Activated CD4-positive, alpha-beta T cell treated with anti-CD3 and anti-CD28 coated beads for 4 hours (primary cell): ENCODE measurements at places on chromosomes 3 and 15.

DNA sequence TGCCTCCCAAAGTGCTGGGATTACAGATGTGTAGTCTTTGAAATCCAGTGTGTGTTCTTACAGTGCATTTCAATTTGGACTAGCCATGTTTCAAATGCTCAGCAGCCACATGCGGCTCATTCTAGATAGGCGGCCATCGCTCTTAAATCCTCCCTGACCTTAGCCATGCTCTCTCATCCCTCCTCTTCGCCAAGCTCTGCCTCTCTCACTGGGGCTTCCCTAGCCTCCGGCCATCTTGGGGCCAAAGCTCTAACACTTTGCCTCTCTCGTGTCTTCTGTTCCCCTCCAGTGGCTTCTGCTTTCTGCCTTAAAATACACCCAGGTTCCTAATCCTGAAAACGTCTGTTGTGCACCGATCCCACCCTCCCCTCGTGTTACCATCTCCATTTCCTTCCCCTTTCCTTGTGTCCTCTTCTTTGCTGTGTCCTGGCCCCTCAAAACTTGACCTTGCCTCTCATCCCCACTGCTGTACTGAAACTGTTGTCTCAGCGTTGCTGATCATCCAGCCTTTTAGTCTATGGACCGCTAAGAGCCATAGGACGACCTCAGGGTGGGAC, 1.4 kb upstream of the GHRL start:
- DNase-seq = no peak

- no peak for DNase-seq
Measured at GRCh38 chr3:101810022-101810418, 31.0 kb downstream of the NXPE3 start.

DNA sequence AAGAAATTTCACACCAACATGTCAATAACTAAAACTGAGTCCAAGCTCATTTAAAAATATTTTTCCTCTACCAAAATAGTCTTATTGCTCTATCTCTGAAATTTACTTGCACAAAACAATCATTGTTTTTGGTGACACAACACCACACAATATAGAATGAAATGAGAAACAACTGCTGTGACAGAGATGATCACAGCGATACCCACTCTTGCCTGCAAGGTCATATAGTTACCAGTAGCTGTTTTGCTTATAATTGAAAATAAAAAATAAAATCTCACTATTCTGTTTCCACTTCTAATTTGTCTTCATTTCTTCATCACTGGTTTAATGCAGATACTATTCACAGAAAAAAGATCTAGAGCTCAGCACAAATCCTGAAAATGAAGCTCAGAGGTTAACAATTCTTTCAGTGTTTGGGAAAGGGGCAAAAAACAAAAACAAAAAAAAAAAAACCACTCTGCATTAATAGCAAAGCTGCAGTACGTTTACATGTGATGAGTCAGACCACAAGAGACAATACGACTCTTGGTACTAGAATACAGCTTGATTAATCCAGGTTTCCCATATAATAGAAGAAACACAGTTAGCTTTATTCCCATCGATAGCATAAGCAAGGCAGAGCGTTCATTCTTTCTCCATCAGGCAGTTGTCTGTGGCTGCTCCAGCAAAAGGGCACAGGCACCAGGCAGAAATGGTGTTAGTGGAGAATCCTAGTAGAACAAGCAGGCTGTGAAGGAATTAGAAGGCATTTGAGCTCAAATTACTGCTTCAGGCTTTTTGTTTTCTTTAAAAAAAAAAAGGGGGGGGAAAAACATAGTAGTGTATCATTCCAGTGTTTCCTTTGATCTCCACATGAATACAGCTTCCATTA, 773 bp downstream of the ANKRD28 start:
- no peak for DNase-seq

DNA sequence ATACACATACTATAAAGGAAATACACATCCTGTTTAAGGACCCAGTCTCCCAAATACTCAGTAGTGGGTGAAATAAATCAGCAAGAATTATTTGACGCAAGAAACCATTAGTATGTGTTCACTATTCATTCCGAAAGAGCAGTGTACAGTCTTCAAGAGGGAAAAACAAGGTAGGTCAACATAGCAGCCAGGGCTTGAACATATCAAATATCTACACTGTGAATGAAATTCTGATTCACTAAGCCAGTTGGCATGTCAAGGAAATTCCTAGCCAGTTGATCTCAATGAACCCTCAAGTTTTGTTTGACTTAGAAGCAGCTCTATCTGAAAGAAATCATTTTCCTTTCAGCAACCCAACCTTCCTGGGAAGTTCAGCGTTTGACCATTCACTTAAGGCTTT, 99.0 kb downstream of the CNTN3 start:
- DNase-seq = no peak

DNA sequence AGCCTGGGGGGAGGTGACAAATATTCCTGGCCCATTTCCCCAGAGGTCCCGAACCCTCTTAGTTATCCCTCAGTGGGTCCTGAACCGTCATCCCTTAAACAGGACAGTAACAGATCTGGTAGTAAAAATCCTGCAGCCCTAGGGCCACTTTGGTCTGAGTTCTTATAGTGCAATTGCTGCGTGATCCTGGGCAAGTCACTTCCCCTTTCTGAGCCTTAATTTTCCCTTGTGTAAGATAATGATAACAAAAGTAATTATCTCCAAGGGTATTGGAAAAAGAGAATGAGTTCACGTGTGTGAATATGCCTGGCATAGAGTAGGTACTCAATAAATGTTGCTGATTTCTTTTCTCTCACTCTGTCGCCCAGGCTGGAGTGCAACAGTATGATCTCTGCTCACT, 2.9 kb upstream of the JAGN1 start:
- no peak for DNase-seq

GRCh38 chr15:68017201-68017600, 36.9 kb upstream of the PIAS1 start:
- no peak for DNase-seq

DNA sequence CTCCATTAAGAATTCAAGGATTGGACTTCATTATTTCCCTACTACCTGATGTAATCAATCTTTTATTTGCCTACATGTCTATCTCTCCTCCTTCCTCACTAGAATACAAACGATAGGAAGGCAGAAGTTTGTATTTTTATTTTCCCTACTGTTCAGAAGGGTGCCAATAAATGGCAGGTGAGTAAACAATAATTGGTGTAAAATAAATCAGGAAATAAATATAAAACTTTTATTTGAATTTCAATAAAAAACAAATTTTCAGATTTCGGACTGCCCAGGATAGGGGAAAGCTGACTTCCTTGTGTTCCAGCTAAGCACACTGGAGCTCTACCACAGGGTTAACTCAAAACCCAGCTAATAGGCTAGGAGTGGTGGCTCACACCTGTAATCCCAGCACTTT, 636.3 kb upstream of the BCHE start:
- no peak for DNase-seq

- no peak for DNase-seq
Measured at GRCh38 chr3:168524129-168524528, 428.4 kb upstream of the GOLIM4 start.

DNA sequence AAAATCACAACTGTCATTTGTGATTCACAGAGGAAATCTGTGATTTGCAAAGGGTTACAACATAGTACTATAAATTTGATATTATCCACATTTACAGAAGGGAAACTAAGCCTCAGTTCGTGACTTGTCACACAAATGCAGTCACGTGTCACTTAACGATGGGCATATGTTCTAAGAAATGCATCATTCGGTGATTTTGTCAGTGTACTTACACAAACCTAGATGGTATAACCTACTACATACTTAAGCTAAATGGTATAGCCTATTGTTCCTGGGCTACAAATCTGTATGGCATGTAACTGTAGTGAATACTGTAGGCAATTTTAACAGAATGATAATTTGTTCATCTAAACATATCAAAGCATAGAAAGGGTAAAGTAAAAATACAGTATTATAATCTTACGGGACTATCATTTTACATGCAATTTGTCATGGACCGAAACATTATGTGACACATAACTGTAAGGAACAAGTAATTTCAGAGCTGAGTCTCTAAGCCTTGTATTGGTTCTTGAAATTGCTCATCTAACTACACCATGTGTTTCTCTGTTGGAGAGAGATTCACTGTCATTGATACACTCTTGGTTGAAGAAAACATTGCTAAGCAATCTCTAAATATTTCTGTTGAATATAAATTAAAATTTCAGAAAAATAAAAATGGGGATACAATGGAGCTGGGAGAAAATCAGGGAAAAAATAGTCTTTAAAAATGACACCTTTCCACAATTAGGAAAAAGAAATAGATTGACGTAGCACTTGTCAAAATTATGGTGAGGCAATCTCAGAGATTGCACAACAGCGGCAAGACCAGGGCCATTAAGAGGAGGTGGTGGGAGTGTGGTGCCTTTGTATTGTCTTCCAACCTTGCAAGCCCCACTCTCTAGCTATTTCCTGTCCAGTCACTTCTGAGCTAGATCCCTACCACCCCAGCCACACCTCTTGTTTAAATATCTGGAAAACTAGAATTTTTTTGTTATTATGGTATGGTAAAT, 645.8 kb upstream of the TBL1XR1 start:
- no peak for DNase-seq

- DNase-seq = no peak
Measured at GRCh38 chr15:28181366-28181765, 82.3 kb upstream of the OCA2 start.

DNA sequence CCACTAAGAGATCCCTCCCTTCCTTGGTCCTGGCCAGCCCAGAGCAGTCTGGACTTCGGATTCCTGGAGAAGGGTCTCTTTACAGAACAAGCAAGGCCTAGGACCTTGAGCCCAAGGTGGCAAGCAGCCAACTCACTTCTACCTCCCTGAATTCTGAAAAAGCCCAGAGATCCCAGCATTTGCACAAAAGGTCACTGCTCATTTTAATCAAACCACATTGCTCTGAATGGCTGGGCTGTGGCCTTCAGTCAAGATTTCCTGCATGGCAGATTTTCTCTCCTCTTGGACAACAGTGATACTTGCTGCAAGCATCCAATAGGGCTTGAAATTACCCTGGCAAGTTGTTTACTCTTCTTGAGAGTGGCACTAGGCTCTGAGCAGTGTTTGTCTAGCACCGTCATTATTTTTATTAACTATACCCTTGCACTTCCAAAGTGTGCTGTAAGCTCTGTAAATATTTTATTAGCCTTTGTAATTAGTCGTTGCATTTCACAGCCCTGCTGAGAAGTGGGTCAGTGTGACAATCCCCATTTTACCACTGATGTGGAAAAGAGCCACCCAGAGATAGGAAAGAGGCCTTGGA, 274.7 kb upstream of the CTNNB1 start:
- DNase-seq = no peak

GRCh38 chr15:94277485-94277884, 46.1 kb downstream of the MCTP2 start:
- no peak for DNase-seq

- DNase-seq = no peak
Measured at GRCh38 chr15:85625166-85625830, 169.4 kb downstream of the KLHL25 start.

GRCh38 chr3:16548721-16549120, 35.2 kb upstream of the RFTN1 start:
- no peak for DNase-seq

- DNase-seq = no peak
Measured at GRCh38 chr3:85003479-85003878, 44.7 kb downstream of the CADM2 start.

DNA sequence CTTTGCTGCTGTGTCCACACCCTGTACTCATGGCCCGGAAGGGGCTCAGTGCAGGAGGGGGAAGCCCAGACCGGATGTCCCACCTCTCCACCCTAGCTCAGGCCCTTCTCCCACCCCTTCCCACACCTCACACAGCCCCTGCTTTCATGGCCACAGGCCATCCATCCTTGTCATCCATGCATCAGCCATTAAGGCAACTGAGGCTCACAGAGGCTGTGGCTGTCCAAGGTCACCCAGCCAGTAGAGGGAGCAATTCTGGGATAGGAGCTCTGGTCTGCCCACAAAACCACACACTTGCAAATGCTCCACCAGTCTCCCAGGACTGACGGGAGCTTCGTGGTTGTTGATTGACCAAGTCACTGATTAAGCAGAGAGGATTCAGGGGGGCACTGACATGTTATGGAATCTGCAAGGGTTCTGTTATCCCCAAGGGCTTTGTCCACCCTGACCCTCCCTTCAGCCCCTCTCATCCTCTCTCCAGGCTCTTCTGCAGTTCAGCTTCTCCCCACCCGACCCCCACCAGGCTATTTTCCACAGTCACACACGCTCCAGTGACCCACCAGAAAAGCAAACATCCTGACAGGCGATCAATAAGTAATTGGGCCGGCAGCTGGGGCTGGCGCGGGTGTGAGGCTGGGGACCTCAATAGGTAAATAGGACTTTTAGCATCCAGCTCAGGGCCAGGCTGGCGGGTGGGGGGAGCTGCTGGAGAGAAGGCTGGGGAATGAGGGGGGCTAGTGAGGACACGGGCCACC, 15.1 kb downstream of the LINGO1 start:
- DNase-seq = no peak

DNA sequence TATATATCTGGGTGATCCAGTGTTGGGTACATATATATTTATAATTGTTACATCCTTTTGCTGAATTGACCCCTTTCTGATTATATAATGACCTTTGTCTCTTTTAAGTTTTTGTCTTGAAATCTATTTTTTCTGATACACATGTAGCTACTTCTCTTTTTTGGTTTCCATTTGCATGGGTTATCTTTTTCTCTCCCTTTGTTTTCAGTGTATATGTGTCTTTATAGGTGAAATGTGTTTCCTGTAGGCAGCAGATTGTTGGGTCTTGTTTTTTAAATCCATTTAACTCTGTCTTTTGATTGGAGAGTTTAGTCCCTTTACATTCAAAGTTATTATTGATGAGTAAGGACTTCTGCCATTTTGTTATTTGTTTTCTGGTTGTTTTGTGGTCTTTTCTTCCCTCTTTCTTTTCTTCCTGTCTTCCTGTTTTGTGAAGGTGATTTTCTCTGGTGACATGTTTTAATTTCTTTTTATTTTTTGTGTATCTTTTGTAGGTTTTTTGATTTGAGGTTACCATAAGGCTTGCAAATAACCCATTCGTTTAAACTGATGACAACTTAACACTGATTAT, 56.8 kb downstream of the STARD9 start:
- no peak for DNase-seq

DNA sequence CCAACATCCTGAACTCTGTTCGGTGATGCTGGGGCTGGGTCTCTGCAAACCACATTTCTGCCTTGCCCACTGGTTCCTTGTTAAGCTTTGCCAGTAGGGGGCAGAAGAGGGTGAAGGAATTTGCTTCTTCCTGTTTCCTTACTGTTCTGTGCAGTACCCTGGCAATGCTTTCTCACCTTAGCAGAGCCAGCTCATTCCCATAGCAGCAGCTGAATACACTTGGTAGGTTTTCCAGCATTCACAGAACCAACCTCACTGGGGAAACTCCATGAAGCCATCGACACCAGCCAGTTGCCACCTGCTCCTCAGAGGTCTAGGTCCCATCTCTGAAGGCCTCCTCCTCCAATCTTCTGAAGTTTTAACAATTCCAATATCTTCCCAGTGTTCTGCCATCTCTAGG, 308.4 kb downstream of the PDCD6IP start:
- DNase-seq = no peak
